ENCODE measurements at places on chromosomes 11 and 22.

GRCh38 chr22:44279069-44279360 lies 33.7 kb downstream of the SHISAL1 start:
- no peak for DNase-seq

DNA sequence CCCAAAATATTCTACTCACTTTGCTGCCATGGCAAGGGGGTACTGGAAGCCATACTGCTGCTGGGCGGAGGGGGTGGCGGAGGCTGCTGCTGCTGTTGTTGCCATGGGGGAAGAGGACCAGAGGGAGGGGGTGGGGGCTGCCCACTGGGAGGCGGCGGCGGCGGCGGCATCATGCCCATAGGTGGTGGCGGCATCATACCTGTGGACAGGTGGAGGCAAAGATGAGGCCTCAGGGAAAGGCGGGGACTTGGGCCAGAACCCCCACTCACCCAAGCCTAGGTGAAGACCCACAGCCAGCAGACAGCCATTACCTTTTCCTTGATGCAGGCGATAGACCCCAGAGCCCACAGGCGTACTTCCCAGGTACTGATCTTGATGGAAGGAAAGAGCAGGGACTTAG lies 7.1 kb upstream of the PYGM start:
- DNase-seq: no peak

- DNase-seq: no peak
These were observed 39.8 kb downstream of the BRD1 start for GRCh38 chr22:49787861-49788260.

DNA sequence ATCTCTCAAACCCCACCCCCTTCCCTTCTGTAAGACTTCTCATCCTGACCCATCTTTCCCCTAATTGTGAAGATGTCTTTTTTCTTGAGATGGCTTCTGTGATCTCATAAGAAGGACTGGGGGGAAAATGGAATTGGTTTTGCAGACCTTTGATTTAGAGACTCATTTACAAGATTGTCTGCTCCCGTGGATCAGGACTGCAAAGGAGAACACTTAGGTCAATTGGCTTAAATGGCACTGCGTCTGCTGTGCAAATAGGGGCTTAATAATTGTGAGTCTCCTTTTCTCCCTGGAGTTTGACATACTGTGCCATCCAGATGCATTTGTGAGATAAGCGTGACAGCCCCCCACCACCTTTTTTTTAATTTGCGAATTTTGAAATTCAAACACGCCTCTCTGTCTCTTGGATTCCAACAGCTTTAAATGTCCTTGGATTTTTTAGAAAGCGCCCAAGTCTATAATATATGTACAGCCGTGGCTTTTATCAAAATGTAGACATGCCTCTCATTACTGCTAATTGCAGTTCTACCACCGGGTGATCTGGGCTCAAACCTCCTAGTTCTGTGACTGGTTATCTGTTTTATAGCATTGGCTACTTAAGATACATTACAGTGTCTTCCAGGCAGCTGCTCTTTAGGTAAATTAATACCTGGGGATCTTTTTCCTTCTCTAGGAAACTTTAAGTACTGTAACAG lies 150.0 kb downstream of the DBX1 start:
- no peak for DNase-seq

DNA sequence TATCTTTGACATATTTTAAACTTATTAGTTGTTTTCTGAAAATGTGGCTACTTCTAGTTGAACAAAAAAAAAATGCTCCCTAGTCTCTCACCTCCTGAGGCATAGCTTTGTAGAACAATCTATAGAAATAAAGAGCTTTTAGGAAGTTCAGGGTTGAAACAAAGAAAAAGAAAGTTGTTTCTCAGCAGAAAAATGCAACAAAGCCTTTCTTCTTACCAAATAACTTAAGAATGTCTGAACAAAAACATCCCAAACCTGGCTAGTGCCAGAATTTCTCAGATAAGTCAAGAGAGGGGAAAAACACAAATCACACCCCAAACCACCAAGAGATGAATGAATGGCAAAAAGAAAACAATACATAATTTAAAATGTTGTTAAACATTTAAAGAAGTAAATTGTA lies 114.1 kb downstream of the MAML2 start:
- DNase-seq: no peak

DNA sequence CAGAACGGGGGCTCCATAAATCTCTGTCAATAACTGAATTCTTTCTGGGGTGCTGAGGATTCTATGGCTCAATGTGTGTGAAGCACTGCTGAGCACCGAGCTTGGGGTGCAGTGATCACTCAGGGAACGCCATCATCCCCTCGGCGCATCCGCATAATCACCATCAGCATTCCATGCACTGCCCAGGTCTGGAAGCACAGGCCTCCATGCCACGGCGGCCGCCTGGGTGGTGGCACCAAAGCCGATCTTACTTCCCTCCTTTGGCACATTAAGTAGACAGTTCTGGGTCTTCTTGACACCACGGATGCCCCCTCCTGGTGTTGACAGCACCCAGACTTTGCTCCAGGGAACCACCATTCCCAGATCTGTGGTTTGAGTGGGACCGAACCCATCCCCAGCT lies 15.6 kb downstream of the LTO1 start:
- DNase-seq: no peak

DNA sequence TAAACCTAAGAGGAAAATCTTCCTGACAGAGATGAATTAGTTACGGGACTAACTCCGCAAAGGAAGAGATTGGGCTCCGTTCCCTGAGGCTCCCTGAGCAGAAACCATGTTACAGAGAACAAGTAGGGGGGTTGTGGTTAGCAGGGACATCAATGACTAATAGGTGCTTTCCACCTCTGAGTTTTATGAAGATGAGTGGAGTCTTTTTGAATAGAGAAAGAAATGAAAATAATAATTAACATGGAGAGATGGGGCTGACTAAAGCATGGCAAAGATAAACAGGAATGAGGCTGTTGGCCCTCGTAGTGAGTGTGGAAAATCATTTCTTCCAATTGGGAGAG lies 47.5 kb upstream of the PICALM start:
- DNase-seq: no peak

Data from brain pericyte (primary cell).